ENCODE measurements at places on chromosomes 11 and 22.
A peak's percentile ranks its signal among the peaks of the same experiment; 100 is the strongest.

- DNase-seq, result no peak
Measured at GRCh38 chr11:121376130-121376529, 76.0 kb upstream of the SORL1 start.

- no peak for DNase-seq
Measured at GRCh38 chr22:27089264-27089663, 431.9 kb downstream of the MIAT start.

GRCh38 chr22:24990344-24990905 lies 37.9 kb downstream of the KIAA1671 start:
- no peak for DNase-seq

- DNase-seq, result no peak
Measured at GRCh38 chr11:29256580-29256979, 760.2 kb downstream of the KCNA4 start.

- no peak for DNase-seq
Measured at GRCh38 chr11:85779956-85780640, 30.8 kb downstream of the SYTL2 start.

DNA sequence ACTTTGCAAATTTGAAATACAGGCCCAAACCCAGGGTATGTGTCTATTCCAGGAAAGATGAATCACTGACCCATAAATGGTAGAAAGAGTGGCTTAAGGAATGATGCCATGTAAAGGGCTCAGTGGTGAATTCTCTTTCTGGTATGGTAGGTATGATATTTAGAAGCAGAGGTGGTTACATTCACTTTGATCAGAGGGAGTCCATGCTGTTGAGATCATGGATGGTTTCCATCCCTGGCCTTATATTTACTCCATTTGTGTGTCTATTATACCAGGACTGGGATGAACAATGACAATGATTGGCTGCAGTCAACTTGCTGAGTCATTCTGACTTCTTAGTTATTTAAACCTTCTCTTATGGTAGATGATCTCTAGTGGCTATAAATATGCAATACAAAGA lies 419.8 kb upstream of the LRRC4C start:
- no peak for DNase-seq

DNA sequence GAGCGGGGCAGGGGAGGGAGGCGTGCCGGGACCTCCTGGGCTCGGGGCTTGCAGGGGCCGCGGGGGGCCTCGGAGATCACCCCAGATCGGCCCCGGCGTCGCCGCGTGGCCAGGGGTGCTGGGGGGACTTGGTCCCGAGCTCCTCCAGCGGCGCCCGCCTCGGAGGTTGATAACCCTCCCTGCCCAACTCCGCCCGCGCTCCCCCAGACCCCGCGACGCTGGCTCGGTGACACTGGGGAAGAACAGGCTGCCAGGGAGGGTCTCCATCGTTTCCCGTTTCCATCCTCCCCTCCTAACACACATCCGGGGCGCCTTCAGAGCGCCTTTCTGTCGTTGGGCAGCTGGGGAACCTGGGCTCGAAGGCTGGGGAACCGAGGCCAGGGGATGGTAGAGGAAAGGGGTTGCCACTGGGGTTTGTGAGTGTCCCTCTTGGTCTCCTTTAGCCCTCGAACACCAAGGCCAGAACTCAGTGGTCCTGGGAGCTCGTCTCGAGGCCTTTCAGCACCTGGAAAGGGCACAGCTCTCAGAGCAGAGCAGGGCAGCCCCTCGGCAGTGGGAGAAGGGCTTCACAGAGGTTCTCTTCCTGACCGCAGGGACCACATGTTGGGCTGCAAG lies 431 bp downstream of the SLC37A2 start:
- DNase-seq, result no peak

DNA sequence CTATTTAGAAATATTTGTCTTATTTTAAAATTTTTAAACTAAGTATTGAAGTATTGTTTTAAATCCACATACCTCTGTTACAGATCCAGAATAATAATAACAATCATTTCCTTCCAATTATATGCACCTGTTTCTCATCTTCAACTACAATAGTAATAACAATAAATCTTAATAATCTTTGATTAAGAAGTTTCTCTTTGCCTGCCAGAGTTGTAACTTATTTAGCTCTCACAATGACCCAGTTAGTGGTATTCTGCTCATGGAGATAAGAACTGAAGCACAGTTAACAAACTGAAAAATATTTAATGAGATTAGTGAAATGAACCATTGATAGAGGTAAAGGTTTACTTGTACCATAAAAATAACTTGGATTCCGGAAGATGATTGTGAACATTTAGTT lies 796.3 kb downstream of the LUZP2 start:
- DNase-seq, result no peak

- DNase-seq, result no peak
Measured at GRCh38 chr11:71991494-71991893, 7.2 kb upstream of the IL18BP start.

GRCh38 chr11:96228910-96229309 lies 114.1 kb downstream of the MAML2 start:
- DNase-seq, result no peak

DNA sequence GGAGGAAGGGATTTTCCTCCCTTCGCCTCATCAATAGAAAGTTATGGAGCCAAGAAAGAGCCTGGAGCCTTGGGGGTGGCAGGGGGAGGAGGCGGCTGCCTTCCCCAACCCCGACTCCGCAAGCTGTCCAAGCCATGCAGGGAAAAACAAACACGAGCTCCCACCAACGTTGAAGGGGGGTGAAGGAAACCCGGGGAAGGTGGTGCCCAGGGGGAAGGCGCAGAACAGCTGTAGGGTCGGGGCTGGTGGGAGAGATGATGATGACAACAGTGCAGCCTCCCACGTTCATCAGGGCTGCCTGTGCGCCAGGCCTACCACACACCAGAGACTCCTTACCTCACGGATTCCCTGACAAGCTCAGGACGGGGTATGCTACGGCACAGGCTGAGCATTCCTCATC lies 73.5 kb downstream of the SCUBE1 start:
- no peak for DNase-seq

DNA sequence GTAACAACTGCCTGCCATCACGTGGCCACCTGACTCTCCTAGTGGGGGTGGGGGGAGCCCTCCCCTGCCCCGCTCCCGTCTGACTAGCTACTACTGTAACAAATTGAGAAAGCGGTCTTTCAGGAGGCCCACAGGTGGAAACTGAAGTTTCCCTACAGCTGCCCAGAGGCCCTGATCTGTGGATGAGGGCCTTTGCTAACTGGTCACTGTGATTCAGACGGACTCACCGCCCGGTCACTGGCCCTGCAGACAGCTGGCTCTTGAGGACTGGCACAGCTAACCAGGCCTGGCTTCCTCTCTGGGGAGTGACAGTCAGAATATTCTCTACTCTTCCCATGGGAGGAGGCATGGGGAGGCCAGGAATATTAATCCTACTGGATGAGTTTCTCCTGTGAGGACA lies 116.8 kb downstream of the ARHGAP8 start:
- DNase-seq, result no peak

DNA sequence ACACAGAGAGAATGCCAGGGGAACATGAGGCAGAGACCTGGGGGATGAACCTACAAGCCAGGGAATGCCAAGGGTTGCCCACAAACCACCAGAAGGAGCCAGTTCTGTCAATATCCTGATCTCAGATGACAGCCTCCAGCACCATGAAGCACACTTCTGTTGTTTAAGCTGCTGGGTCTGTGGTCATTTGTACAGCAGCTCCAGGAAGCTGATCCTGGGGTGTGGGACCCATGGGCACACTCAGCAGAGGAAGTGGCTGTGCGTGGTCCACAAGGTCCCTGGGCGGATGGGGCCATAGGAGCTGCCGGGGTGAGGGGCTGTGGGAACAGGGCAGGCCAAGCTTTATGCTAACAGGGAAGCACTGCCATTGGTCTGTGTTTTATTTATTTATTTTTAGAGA lies 12.1 kb downstream of the PPM1F start:
- no peak for DNase-seq

- no peak for DNase-seq
Measured at GRCh38 chr11:111006227-111006626, 239.3 kb upstream of the POU2AF2 start.

DNA sequence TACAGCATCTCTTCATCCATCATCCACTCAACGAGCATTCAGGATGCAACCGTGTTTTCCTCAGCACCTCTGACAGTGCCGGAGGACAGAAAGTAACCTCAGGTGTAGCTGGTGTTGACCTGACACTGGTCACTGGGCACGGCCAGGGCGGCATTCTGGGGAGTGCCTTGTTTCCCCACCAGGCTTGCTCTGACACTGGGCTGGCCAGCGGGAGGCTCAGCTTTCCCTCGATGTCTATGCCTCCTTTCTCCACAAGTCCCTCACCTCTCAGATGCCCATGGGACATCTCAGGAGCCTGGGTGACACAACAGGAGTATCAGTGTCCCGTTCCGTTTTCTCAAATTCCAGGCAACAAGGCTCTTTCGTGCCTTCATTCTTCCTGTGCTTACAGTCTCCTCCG lies 28.9 kb downstream of the CD6 start:
- DNase-seq, result no peak

DNA sequence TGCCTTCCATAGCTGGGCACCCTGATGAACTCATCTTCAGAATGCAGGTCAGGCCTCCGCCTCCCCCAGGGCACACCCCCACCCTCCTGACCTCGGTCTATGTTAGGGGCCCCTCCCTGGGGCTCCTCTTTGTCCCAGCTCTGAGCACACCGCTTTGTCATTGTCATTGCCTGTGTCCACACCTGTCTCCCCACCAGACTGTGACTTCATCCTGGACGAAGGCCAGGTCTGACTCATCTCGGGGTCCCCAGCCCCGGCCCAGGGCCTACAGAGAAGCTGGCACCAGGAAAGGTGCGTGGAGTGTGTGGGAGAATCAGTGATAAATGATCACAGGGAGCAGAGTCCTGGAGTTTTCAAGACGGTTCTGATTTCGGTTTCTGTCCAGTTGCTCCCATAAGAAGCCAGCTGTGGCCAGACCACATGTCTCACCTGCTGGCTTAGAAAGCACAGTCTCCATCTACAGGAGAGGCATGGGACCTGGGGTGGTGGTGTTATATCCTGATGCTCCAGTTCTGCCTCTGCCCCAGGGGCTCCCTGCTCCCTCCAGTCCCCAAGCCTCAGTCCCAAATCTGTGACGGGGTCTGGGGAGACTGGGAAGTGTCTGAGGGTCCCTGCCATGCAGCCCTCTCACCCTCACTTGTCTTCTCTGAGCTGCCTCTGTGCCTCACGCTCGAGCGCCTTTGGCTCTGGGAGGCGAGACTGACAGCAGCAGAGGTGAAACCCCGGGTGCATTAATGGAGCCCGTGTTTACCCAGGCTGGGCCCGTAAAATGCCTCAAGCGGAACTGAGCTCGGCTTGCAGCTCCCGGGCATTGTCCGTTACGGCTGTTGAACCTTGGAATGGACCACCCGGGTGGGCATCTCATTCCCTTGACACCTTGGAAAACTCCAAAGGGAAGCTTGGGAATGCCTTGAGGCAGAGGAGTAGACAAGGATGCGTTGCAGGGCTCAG lies 85.5 kb upstream of the WNT11 start:
- DNase-seq, result no peak

- DNase-seq, result no peak
Measured at GRCh38 chr22:35971456-35972119, 57.0 kb downstream of the RBFOX2 start.

DNA sequence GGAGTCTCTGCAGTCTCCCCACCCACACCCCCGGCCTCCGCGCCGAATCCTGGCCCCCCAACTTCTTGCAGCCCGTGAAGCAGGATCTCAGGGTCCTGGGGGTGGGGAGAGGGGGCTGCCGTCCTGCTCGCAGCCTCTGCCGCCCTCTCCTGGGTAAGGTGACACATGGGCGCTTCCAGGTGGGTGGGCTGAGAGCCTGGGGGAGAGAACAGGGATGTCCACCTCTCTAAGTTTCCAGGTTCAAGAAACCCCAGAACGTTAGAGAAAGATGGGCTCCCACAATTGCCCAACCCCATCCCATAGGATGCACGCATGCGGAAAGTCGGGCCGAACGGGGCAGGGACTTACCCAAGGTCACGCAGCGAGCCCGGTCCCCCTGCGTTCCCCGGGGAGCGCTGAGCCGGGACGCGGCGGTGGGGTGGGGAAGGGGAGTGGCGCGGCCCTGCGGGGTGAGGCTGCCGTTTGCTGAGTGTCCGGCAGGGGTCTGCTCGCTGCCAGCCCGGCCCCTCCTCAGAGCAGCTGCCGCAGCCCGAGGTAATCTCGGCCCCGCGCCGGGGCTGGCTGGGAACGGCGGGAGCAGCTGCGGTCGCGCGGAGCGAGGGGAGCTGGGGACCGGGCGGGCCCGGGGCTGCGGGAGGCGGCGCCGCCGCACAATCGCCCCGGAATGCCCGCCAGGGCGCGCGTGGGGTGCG lies 705 bp upstream of the CAPN1 start:
- peak; percentile 70 for DNase-seq

GRCh38 chr22:29114392-29114791 lies 41.6 kb downstream of the KREMEN1 start:
- DNase-seq, result no peak

GRCh38 chr11:69359735-69360480 lies 66.0 kb downstream of the MYEOV start:
- no peak for DNase-seq

DNA sequence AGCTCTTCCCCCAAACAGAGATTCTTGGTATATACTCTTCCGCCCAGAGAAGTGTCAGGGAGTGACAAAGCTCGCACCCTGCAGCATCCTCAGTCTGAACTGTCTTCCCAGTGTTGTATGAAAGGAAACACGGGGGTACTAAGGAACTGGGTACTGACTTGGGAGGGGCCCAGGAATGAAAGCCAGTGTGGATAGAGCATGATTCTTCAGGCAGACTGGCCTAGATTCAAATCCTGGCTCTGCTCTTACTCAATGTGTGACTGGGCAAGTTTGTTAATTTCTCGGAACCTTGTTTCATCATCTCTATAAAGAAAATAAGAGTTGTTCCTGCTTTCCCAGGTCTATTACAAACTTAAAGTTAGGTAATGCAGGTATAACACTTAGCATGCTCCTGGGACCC lies 266.0 kb upstream of the NARS2 start:
- DNase-seq, result no peak

DNA sequence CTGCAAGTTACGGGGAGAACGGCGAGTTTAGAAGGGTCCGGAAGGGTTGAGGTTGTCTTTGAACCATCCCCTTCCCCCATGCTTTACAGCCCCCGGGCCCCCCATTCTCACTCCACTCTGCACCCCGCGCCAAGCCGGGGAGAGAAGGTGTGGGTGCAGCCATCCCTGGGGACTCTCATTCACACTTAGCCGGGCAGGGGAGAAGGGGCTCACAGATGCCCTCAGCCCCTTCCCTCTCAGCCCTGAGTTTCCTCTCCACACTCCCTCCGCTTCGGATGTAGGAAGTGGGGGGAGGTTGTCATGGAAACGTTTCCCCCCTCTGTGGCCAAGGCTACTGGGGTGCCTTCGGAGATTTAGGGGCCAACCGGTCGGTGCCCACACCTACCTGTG lies 334 bp downstream of the CADM1 start:
- no peak for DNase-seq

DNA sequence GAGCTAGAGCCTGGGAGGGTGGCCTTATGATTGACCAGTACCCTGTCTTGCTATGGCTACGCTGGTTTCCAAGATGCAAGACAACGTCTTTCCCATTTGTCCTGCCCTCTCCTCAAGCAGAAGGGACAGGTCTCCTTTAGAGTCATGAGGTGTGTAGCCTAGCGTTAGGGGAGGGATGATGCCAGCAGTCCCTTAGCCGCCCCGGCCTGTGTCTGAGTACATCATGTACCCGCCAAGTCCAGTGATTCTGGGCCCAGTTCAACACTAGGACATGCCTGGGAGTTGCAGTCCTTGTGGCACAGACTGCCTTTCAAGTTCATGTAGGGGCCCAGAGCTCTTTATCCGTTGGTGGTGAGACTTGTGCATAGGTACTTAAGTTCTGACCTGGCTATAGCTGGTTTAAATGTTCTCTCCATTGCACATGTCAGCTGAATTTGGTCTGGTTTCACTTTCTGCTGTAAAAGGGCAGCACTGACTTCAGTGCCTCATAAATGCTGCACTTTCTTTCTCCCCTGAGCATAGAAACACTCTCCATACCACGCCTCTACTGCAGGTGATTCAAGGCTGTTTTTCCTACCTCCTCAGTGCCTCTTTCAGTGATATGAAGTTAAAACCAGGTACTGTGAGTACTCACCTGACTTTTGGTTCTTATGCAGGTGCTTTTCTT lies 151.1 kb downstream of the METTL15 start:
- no peak for DNase-seq
